ENCODE measurements at places on chromosomes 5 and 9. TPM values are rescaled to one million over a fixed set of nuclear protein-coding genes. Genes with fewer than 3 reads are reported as not detected.

- no peak for DNase-seq
Observed at GRCh38 chr5:40150896-40151295, 528.8 kb upstream of the PTGER4 start.

GRCh38 chr5:144187699-144188294 is 17.1 kb downstream of the KCTD16 start:
- peak; percentile 65 for DNase-seq

DNA sequence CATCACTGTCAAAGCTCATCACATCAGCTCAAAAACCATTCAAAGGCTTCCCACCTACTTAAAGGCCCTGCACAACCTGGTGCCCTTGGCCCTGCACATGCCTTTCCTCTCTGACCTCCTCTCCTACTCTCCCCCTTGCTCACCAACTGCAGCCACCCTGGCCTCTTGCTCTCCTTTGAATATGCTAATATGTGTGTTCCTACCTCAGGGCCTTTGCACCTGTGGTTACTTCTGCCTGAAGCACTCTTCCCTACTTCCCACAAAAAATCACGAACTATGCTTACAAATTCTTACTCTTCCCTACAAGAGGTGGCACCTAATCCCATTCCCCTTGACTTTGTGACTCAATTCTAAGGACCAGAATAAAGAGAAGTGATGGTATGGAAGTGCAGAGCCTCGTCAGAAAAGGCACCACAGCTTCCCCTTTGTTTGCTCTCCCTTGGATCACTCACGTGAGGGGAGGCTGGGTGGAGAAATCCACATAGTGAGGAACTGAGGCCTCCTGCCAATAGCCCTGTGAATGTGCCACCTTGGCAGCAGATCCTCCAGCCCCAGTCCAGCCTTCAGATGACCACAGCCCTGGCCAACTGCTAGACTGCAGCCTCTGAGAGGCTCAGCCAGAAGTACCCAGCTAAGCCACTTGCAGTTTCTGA is 3.2 kb upstream of the TMEM171 start:
- DNase-seq = no peak

GRCh38 chr5:140005145-140005591 is 37.9 kb downstream of the NRG2 start:
- DNase-seq = no peak

DNA sequence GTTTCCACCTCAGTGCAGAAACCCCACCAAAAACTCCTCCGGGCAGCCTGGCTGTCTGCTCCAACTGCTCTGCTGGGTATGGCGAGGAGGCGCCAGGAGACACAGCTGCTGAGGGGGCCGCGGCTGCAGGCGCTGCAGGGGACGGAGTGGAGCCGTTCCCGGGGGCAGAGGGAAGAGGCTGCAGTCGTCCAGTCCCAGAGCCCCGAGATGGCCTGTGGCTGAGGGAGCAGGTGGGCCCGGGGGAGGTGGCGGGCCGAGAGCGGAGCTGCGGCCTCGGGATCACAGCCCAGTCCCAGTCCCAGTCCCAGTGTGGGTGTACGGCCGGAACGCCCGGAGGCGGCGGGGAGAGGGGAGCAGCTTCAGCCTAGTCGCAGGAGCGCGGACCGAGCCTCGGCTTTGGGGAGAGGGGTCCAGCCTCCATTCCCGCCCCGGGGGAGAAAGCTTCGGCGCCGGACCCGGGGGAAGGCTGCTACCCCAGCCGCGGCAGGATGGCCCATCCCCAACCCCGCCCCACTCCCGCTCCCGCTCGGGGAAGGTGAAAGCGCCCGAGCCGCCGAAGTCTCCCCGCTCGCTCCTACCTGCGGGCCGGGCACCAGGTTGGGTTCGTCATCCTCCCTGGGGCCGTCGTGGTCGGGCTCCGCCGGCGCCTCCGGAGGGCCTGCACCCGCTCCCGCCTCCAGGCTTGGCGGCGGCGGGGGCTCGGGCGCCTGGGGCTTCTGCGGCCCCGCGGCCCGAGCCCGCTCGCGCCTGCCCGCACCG is 513 bp downstream of the FAM193B start:
- DNase-seq = peak; percentile 69

- no peak for DNase-seq
Observed at GRCh38 chr5:139079991-139080610, 118.1 kb downstream of the SIL1 start.

DNA sequence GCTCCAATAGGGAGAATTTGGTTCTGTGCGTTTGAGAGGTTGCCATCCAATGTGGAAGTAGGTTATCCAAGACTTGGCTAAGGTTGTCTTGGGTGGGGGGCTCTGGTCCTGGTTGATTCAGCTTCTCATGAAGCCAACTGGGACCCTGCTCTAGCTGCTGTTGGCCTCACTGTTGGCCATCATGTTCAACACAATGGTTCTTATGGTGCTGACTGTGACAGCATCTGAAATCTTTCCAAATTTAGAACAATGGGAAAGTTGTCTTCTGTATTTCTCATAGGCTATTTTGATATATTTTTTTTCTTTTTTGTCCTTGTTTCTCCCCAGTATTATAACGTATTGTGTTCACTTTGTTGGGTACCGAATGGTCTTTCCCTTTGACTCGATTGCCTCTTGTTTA is 71.9 kb downstream of the GDNF start:
- DNase-seq = no peak

DNA sequence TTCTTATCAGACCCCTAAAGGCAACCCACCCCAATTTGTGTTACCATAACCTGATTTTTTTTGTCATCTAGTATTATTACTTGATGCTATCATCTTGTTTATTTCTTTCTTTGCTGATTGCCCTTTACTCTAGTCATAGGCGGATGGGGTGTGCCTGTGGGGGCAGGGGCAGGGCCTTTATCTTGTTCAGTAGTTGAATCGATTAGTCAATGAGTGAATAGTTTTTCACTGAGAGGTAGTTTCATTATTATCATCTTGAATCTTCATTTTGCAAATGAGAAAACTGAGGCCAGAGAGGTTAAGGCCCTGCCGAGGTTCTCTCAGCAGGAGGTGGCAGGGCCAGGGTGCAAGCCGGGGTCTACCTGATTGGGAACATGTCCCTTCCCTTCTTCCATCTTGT is 9.4 kb upstream of the GM2A start:
- DNase-seq = no peak

- DNase-seq = no peak
Observed at GRCh38 chr5:132708645-132709044, 28.7 kb downstream of the KIF3A start.

DNA sequence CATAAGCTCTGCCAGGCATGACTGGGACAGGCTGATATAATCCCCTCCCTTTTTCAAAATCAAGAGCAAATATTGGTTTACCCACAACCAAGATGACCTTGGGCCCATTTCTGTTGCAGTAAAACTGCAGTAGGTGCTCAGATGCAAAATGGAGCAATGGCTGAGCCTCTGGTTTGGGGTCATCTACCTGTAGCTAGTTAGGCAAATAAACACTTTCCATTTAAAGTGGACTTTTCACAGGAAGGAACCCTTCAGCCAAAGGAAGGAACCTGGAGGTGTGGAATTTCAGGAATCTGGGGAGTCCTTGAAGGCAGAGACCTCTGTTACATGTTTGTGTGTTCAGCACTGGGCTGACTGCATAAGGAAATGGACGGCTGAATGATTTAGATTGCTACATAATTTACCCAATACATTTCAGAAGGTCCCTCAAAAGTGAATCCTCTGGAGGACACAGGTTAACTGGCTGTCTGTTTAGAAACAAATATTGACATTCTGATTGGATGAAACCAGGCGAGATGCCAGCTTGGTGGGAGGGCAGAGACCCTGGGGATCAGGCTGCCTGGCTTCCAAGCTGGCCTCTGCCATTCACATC is 170.1 kb upstream of the ZNF618 start:
- DNase-seq = peak; percentile 32

DNA sequence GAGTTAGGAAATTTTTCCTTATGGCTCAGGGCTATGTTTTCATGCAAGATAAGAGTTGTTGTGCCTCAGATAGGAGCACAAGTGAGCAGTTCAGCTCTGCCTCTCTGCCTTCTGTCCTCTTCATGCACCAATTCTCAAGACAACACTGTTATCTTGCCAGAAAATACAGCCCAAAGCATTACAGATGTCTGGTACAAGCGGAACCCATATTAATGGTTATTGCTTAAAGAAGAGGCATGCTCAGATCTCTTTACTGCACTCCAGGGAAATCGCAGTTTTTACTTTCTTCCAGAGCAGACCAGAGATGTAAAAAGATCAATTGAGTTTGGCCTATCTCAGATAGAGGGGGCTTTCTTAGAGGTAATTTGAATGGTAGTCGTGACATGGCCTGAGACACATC is 361.6 kb upstream of the WWC1 start:
- DNase-seq = no peak

GRCh38 chr5:43422143-43422542 is 10.0 kb upstream of the CCL28 start:
- DNase-seq = peak; percentile 76

GRCh38 chr5:72282878-72283277 is 37.2 kb downstream of the MRPS27 start:
- no peak for DNase-seq

DNA sequence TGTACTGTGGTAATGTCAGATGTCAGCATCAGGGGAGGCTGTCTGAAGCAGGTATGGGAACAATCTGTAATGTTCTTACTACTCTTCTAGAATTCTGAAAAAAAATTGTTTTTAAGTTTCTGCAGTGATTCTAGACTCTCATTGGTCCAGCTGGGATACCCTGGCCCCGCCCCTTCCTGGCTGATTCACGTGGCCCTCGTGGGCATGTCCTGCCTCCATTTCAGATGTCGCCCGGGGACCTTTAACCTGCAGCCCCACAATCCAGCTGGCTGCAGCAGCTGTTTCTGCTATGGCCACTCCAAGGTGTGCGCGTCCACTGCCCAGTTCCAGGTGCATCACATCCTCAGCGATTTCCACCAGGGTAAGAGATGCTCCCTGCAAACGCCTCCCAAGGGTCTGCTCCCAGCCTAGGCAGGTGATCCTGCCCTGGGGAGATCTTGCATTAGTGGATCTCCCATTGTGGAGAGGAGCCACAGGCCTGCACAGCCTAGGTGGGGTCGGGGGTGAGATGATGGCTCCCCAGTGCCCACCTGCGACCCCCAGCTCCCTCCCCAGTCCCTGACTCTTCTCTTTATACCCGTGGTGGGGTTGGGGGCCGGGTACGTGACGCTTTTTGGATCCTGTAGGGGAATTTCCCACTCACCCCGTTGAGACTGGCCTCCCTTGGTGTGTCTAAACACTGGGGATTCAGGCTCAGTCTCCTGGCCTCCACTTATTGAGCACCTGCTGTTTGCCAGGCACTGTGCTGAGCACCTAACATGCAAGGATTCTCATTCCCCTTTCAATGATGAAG is 36.5 kb downstream of the LAMC3 start:
- no peak for DNase-seq

DNA sequence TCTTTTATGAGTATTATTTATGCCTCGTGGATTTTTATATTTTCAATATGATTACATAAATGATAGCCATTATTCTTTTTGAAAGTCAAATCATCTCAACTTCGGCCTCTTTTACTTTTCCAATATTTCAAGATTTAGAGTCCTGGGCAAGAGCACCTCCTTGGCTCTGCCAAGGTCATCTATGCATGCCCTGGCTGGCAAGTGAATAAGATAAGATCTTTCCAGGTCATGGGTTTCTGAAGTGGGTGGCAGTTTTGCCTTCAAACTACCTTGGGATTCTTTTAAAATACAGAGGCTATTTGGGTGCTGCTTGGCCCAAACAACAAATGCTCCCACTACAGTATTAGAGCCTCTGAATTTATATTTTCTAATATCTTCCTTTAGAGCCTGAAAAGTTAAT is 95.4 kb downstream of the CWC27 start:
- DNase-seq = no peak

The OTP gene
- not detected for polyA plus RNA-seq

The SCGB3A2 gene
- not detected for polyA plus RNA-seq

The SLIT3 gene
- 1.2 TPM for polyA plus RNA-seq

The ANGPTL2 gene
- polyA plus RNA-seq = 5.7 TPM

The DMRT2 gene
- not detected for polyA plus RNA-seq

The MARCHF11 gene
- polyA plus RNA-seq = not detected

The LSM11 gene
- polyA plus RNA-seq = 0.81 TPM
